ENCODE measurements at places on chromosomes 3 and 15.

DNA sequence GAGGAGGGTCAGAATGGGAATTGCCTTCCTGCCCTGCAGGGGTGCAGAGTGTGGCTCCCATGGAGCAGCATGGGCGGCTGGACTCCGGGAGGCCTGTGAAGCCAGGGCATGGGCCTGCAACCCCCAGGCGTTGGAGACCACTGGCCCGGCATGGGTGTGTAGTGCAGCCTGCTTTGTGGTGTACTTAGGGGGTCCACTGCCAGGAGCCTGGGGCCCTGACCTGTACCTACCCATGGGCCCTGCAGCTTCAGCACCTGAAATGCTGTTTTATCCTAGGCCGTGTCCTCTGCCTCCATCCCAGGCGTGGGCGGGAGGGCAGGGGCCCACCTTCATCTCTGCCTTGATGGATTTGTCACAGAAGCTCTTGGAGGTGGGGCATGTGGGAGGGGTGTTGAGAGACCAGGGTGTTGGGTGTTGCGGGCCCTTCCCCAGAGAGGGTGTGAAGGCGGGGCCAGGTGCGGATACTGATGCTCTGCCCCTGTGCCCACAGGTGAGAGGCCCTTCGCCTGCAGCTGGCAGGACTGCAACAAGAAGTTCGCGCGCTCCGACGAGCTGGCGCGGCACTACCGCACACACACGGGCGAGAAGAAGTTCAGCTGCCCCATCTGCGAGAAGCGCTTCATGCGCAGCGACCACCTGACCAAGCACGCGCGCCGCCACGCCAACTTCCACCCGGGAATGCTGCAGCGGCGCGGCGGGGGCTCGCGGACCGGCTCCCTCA is 45.0 kb downstream of the KLF13 start:
- DNase-seq, result no peak
- H3K4me3 ChIP-seq, result no peak overlapping the region
- H3K27ac ChIP-seq, result no peak overlapping the region
- no peaks in the 10 kb centered on the region for H3K27me3 ChIP-seq

DNA sequence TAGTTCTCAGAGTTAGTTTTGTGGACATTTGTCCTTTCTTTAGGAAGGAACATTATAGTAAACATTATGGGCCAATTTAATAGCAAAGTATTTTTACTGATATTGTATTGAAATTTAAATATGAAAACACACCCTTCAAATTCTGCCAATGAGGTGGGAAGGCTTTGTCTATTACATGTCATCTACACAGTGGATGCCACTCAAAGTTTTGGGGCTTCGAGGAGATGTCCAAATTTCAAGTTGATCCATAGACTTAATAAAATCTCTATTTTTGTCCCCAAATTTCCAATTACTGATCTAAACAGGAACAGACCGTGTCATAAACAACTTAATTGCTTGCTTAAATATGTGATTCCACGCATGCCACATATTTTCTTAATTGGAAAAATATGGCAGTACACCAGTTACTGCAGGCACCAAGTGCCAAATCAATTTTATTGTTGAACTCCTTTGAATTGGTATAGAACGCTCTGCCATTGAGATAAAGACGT is 1.7 kb downstream of the SHOX2 start:
- DNase-seq, result no peak
- H3K36me3 ChIP-seq, result peaks cover 11% of the 10 kb centered on the region
- no peak overlapping the region for H3K4me3 ChIP-seq
- peaks cover 14% of the 10 kb centered on the region for H3K4me1 ChIP-seq

DNA sequence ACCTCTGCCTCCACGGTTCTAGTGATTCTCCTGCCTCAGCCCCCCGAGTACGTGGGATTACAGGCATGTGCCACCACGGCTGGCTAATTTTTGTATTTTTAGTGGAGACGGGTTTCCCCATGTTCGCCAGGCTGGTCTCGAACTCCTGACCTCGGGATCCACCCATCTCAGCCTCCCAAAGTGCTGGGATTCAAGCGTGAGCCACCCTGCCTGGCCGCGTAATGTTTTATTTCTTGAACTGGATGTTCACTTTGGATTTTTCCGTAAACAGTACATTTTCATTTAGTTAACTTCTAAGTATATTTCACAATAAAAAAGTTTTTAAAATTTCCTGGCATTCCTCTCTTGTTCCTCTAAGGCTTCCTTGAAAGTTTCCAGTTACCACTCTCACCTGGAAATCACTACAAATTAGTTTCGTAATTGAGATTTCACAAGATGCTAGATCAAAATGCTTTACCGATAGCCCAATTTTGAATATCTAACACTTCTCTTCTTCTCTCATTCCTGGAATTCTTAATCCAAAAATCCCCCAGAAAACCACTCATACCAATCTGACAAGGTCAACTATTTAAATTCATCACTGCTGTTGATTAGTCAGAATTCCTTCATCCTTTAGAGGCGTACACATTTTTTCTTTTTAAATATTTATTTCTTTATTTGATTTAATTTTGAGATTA is 44.7 kb upstream of the INO80 start:
- no peak overlapping the region for H3K27ac ChIP-seq
- no peak overlapping the region for H3K4me3 ChIP-seq
- H3K36me3 ChIP-seq, result no peaks in the 10 kb centered on the region
- DNase-seq, result no peak
- no peaks in the 10 kb centered on the region for H3K27me3 ChIP-seq

DNA sequence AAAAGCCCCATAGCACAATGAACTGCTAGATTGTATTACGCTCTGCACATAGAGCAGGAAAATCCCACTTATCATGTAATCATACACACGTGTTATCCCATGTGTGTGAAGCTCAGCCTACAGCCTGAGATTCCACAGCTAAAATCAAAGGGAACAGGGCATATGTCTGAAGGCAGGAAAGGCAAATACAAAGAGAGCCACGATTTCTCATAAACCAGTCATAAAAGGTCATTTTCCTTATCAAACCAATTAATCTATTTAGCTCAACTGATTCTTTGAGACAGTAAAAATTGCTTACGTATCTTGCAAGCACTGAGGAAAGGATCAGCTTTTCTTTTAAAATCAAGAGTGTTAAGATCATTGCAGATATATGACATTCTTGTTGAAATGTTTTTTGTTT is 199.5 kb upstream of the TBL1XR1 start:
- H3K36me3 ChIP-seq, result no peaks in the 10 kb centered on the region
- no peak overlapping the region for H3K4me3 ChIP-seq
- no peaks in the 10 kb centered on the region for H3K4me1 ChIP-seq
- H3K27me3 ChIP-seq, result no peaks in the 10 kb centered on the region

DNA sequence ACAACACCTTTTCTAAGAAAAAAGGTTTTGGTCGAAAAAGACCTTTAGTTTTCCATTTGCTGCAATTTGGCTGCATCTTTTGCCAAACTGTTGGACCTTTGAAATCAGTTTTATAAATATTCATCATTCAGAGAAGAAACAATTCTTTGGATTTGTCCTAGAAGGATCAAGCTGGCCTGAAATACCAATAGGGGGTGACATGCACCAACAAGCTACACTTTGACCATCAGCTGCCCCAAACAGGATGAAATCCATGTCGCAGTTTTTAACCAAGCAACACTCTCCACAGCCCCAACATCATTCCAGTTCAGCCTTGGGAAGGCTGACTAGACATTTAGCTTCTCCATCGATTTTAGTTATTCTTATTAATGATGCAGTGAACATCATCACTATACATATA is 9.8 kb downstream of the RPL15 start:
- H3K36me3 ChIP-seq, result peaks cover 2% of the 10 kb centered on the region
- H3K4me1 ChIP-seq, result peaks cover 5% of the 10 kb centered on the region
- no peak for DNase-seq
- H3K4me3 ChIP-seq, result no peak overlapping the region
- no peaks in the 10 kb centered on the region for H3K27me3 ChIP-seq

- DNase-seq, result no peak
- H3K27ac ChIP-seq, result no peak overlapping the region
- H3K36me3 ChIP-seq, result no peaks in the 10 kb centered on the region
- H3K4me3 ChIP-seq, result no peak overlapping the region
These were observed 93.0 kb downstream of the MEIS2 start for GRCh38 chr15:37007301-37007700.

DNA sequence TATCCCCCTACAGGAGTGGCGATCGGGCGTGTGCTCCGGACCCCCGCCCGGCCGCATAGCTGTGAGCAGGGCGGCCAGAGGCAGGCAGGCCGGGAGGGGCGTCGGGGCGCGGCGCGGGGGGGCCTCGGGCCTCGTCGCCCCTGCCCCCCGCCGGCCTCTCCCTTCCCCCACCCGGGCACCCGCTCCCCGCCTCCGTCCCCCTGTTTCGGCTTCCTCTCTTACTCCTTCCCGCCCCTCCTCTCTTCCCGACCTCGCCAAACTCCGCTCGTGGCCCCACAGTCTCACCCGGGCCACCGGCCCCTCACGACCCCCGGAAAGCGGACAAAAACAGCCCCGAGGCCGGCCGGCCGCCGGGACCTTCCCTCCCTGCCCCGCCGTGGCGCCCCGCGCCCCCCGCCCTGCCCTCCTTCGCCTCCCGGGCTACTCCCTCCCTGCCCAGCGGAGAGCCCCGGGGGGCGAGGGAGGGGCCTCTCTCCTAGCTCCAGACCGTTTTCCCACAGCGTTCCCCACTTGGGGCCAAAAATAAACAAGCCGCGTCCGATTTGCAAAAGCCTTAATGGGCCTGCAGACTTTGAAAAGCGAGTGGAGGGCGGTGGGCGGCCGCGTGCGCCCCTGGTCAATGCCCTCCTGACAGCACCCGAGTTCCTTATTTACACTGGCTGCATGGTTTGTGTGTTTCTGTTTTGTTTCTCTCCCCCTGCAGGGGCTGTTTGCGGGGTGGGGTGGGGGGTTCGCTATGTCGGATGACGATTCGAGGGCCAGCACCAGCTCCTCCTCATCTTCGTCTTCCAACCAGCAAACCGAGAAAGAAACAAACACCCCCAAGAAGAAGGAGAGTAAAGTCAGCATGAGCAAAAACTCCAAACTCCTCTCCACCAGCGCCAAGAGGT is 1.0 kb downstream of the UBE2E1 start:
- DNase-seq, result peak; percentile 37
- peaks cover 3% of the 10 kb centered on the region for H3K36me3 ChIP-seq
- H3K27me3 ChIP-seq, result no peaks in the 10 kb centered on the region

GRCh38 chr15:62964251-62964650 is 78.3 kb upstream of the TPM1 start:
- H3K4me1 ChIP-seq, result no peaks in the 10 kb centered on the region
- no peaks in the 10 kb centered on the region for H3K36me3 ChIP-seq
- no peak overlapping the region for H3K27ac ChIP-seq
- DNase-seq, result no peak
- H3K27me3 ChIP-seq, result no peaks in the 10 kb centered on the region
- no peak overlapping the region for H3K4me3 ChIP-seq

DNA sequence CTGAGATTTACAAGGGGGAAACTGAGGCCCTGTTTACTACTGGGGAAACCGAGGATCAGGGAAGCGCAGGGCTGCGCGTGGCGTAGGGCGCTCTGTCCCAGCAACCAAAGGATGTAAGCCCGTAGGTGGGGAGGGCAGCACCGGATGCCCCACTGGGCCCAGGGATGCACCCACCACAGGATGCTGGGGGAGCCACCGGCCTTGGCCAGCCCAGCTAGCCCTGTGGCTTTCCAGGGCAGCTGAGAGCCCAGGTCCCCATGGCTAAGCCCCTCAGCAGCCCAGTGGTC is 33.4 kb downstream of the RPN1 start:
- peaks cover 11% of the 10 kb centered on the region for H3K36me3 ChIP-seq
- no peaks in the 10 kb centered on the region for H3K27me3 ChIP-seq
- peak overlapping the region; percentile 96 for H3K4me3 ChIP-seq
- DNase-seq, result no peak
- H3K4me1 ChIP-seq, result peaks cover 19% of the 10 kb centered on the region

GRCh38 chr15:41936155-41936554 is 36.2 kb downstream of the EHD4 start:
- H3K4me1 ChIP-seq, result peaks cover 20% of the 10 kb centered on the region
- H3K27ac ChIP-seq, result peak overlapping the region; percentile 85
- H3K36me3 ChIP-seq, result peaks cover 3% of the 10 kb centered on the region
- DNase-seq, result no peak

DNA sequence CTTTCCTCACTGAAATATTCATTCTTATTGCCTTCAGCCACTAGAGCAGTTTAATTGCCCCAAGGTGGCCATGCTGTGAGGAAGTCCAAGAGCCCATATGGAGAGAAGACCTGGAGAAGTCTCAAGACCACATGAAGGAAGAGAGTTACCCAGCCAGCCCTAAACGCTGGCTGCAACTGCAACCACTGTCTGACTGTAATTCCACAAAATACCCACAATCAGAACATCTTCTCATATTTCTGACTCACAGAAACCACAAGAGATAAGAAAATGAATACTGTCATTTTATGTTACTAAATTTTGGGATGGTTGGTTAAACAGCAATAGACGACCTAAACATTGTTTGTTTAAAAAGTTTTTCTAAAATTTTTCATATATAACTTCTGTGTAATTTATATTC is 14.7 kb upstream of the SST start:
- H3K36me3 ChIP-seq, result no peaks in the 10 kb centered on the region
- DNase-seq, result no peak
- H3K27ac ChIP-seq, result no peak overlapping the region
- peaks cover 9% of the 10 kb centered on the region for H3K27me3 ChIP-seq
- H3K4me3 ChIP-seq, result no peak overlapping the region
- no peaks in the 10 kb centered on the region for H3K4me1 ChIP-seq

- no peak overlapping the region for H3K4me3 ChIP-seq
- H3K4me1 ChIP-seq, result no peaks in the 10 kb centered on the region
- no peak for DNase-seq
- no peaks in the 10 kb centered on the region for H3K36me3 ChIP-seq
- no peaks in the 10 kb centered on the region for H3K27me3 ChIP-seq
These were observed 35.9 kb downstream of the UNC13C start for GRCh38 chr15:54014067-54014655.

- DNase-seq, result no peak
- no peak overlapping the region for H3K27ac ChIP-seq
- no peak overlapping the region for H3K4me3 ChIP-seq
- peaks cover 6% of the 10 kb centered on the region for H3K27me3 ChIP-seq
These were observed 77.1 kb upstream of the SNRPA1 start for GRCh38 chr15:101372149-101372577.

GRCh38 chr15:61049028-61049427 is 180.1 kb downstream of the RORA start:
- H3K27ac ChIP-seq, result no peak overlapping the region
- H3K4me1 ChIP-seq, result no peaks in the 10 kb centered on the region
- peaks cover 8% of the 10 kb centered on the region for H3K27me3 ChIP-seq
- H3K4me3 ChIP-seq, result no peak overlapping the region
- no peaks in the 10 kb centered on the region for H3K36me3 ChIP-seq

GRCh38 chr15:56052395-56053045 is 59.1 kb upstream of the NEDD4 start:
- H3K4me1 ChIP-seq, result peaks cover 2% of the 10 kb centered on the region
- peaks cover 3% of the 10 kb centered on the region for H3K27me3 ChIP-seq
- peak; percentile 13 for DNase-seq
- H3K27ac ChIP-seq, result no peak overlapping the region

- H3K4me1 ChIP-seq, result peaks cover 13% of the 10 kb centered on the region
- H3K36me3 ChIP-seq, result no peaks in the 10 kb centered on the region
- H3K27ac ChIP-seq, result no peak overlapping the region
- DNase-seq, result no peak
- H3K27me3 ChIP-seq, result peaks cover 8% of the 10 kb centered on the region
These were observed 14.4 kb upstream of the CSK start for GRCh38 chr15:74767167-74768098.

- no peak for DNase-seq
- H3K4me3 ChIP-seq, result no peak overlapping the region
- H3K4me1 ChIP-seq, result no peaks in the 10 kb centered on the region
- no peak overlapping the region for H3K27ac ChIP-seq
- H3K36me3 ChIP-seq, result no peaks in the 10 kb centered on the region
- no peaks in the 10 kb centered on the region for H3K27me3 ChIP-seq
These were observed 242.0 kb downstream of the MAGI1 start for GRCh38 chr3:65796676-65797075.
